ENCODE measurements at places on chromosomes 1 and 21.

- no peak for DNase-seq
Observed at GRCh38 chr1:212637902-212638301, 29.3 kb downstream of the ATF3 start.

GRCh38 chr1:65804584-65804983, 11.9 kb downstream of the PDE4B start:
- DNase-seq, result no peak

- no peak for DNase-seq
Observed at GRCh38 chr1:207047505-207047904, 3.5 kb downstream of the YOD1 start.

DNA sequence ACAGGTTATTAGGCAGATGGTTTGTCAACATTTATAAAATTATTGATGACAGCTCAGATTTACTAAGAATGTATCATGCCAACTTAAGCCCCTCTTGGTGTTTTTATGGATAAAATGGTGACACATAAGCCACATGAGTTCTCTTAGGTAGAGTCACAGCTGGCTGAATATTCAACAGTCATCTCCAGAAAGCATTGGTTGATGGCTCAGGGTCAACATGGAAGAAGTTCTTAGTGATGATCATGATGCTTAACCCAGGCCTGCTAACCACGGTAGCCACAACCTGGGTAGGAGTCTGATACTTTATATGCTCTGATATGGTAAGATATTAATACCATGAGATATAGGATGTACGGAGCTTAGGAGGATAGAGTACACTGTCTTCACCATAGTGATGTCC, 46.4 kb upstream of the SIPA1L2 start:
- no peak for DNase-seq

DNA sequence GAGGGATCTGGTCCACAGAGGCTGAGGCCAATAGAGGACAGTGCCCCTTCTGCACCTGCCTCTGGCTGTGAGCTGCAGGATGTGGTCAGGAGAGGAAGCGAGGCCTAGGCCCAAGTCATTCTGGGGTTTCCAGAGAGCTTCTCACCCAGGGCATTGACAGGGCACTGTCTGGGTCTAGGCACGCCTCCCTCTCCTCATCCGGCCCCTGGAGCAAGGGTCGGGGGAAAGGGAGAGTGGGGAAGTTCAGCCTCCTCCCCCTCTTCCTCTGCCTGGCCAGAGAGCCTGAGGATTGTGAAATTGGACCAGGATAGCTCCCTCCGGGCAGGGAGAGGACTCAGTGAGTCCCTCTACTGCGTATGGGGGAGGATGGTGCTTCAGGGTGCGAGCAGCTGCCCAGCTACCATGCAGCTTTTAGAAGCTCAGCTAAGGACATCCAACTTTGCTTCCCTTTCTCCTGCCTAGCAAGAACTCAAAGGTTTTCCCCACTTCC, 6.3 kb upstream of the INAVA start:
- no peak for DNase-seq

DNA sequence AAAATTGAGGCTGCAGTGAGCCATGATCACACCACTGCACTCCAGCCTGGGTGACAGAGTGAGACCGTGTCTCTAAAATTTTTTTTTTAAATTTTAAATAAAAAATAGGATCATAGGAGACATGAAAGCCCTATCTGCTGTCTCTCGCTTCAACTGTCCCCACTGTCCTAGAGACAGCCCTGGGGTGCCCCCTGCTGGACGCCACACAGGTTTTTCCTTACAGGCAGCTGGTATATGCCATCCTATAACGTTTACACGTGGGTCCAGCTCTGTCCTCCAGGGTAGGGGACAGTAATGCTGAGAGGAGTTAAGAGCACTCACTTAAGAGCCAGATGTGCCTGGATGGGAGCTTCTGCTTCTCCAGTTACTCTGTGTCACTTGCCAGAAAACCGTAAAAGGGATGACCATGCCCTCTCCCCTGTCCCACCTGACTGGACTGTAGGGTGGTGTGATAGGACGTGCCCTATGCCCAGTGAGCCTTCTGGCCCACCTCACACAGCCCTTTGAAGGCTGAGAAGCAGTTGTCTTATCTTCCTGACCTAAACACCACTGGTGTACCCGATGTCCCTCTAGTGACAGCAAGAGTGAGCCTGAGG, 8.5 kb downstream of the FBXO2 start:
- DNase-seq, result no peak

DNA sequence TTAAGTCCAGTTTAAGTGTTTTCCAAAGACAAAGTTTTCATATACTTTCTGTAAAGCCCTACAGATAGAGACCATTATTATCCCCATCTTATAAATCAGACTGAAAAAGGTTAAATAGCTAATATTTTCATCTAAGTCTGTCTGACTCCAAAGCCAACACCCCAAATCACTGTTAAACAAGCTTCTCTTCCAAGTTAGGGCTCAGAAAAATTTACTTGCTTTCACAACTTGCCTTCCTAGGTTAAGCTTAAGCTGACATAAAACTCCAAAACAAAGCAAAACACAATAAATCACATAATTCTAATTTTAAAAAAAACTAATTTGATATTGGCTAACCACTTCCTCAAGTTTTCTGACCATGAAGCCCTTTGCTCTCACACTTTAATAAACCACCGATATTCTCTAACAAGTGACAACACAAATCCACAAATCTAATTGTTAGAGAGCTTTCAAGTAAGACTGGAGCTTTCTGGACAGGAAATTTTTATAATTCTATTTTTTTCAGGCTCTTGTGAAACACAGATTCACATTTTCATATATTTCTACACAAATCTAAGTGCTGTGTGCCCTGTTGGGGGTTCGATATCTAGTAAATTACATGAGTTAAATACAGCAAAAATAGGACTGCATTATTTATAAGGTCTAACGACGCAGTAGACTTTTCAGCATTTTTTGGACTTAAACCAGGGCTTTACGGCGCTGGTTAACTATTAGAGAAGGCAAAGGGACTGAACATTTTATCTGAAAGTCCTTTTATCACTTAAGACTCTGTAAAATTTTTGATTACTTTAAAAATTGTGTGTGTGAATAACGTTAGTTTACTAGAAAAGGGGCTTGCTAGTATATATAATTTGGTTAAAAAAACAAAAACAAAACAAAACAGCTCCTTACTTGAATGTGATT, 2.1 kb downstream of the GNG12 start:
- no peak for DNase-seq

- DNase-seq, result no peak
Observed at GRCh38 chr1:212188599-212189351, 96.4 kb upstream of the PPP2R5A start.

DNA sequence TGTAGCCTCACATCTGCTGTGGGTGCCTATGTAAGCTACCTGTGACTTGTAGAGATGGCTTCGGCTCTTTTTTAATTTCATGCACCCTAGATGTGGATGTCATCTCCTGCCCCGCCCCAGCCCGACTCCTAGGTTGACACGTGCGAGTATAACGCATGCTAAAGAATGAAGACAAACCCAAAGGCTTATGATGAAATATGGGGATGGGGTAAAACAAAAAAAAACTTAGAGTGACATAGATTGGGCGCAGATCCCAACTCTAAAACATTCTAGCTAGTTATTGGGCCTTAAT, 613 bp upstream of the ERO1B start:
- no peak for DNase-seq

DNA sequence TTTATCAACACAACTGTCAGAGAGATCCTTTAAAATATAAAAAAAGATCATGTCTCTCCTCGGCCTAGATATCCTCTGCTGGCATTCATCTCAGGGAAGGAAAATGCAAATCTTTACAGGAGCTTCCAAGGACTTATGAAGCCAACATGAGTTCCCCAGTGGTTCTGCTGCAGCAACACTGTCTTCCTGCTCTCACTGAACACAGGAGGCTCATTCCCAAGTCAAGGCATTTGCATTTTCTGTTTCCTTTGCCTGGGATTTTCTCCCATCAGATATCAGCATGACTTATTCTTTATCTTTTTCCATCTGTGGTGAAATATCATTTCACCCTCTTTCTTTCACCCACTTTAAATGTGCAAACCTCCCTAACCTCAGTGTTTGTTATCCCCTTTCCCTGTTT, 513.8 kb upstream of the ZP4 start:
- DNase-seq, result no peak

DNA sequence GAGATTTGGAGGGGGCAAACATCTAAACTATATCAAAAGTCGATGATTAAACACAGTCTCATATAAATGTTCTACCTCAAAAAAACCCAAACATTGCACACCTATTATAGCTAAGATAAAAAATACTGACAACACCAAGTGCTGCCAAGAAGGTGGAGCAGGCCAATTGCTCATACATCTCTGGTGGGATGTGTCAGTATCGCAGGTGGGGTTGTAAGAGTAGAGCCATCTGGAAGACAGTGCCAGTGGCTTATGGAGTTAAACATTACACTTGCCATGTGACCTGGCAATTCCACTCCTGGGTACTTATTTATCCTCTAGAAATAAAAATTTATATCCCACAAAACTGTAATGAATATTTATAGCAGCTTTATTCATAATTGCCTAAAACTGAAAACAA, 213.4 kb downstream of the DISC1 start:
- DNase-seq, result peak; percentile 37

DNA sequence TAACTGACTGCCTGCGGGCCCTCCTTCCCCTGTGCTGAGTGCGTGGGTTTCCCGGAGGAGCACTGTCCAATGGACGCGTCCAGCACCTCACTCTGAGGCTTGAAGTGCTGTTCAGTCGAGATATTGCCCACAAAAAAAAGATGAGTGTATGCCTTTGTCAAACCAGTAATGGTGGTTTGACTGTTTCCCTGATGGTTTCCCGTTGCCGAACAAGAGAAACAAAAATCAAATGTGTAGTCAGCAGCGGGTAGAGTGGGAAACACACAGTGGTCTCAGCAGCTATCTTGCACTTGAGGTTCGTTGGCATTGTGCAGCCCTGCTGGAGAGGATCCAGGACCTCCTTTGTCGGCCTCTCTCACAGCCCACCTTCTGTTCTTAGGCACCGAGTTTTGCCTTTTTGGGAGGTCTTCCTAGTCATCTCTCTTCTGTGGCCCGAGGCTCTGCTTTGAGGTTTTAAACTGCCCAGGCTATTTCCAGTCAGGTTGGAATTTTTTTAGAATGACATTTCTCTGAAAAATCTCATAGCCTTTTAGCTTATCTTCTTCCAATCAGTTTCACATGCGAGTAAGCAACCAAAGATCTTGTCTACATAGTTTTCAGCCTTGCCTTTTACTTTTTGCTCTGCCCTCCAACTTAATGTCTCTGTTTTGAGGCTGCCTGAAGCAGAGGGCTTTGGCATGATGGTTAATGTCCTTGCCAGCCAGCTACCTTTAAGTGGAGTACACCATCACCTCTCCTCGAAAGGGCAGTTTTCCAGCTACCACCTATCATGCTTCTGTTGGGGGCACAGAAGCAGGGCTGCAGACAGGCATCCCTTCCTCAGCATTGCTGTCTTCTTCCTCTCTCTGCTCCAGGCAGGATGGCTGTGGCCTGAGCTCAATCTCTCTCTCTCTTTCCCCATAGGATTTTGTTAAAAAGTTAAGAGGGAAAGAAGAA, 132.3 kb downstream of the URB2 start:
- peak; percentile 23 for DNase-seq

DNA sequence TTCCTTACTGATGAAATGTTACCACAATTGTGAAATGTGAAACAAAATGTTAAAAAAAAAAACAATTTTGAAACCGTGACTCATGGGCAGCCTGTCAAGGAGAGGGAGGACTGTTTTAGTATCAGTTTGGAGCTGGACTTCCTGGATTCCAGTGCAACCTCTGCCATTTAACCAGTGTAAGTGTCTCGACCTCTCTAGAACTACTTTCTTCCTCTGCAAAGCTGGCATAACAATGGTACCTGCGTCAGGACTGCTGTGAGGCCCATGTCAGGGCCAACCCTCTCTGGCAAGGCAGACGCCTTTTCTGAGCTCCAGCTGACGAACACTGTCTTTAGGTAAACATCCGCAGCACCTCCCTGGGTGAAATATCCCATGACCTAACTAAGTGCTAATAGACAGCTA, 20.9 kb downstream of the URB1 start:
- no peak for DNase-seq

- no peak for DNase-seq
Observed at GRCh38 chr1:221162939-221163338, 283.7 kb downstream of the HLX start.

DNA sequence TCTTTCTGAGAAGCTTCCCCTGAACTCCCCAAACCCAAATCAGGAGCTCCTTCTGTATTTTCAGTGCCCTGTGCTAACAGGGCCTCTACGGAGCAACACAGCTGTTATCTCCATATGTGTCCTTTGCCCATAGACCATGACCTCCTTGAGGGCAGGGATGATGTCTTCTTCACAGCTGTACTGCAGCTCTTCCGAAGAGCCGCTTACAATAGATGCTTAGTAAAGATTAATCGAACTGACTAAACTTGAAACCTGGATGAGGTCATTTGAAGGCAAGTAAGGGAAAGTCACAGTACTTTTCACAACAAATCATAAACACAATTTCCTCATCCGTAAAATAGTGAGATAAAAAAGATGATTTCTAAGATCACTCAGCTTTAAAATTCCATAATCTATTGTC, 4.4 kb upstream of the KCNN3 start:
- DNase-seq, result no peak

GRCh38 chr1:119347858-119348257, 20.7 kb upstream of the HAO2 start:
- no peak for DNase-seq

- no peak for DNase-seq
Observed at GRCh38 chr1:37930246-37931101, 16.4 kb downstream of the INPP5B start.

- peak; percentile 7 for DNase-seq
Observed at GRCh38 chr1:116693759-116694480, 26.4 kb upstream of the IGSF3 start.

DNA sequence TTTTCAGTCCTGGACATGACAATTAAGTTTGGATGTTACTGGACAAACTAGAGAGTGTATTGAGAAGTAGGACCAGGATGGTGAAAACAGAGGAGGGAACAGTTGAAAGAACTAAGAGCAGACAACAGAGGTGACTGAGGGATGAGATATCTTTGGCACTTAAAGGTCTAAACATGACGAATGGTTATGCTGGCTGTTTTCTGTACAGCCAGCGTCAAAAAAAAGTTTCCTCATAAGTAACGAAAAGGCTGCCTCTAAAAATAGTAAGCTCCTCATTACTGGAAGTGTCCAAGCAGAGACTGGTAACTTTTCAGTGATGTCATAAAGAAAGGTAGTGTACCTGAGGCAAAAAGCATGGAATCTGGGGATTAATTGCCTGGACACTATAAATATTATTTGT, 35.2 kb upstream of the AK4 start:
- DNase-seq, result no peak

All from kidney epithelial cell (primary cell).